ENCODE measurements at places on chromosomes 4 and X. TPM values are rescaled to one million over a fixed set of nuclear protein-coding genes. Genes with fewer than 3 reads are reported as not detected.

DNA sequence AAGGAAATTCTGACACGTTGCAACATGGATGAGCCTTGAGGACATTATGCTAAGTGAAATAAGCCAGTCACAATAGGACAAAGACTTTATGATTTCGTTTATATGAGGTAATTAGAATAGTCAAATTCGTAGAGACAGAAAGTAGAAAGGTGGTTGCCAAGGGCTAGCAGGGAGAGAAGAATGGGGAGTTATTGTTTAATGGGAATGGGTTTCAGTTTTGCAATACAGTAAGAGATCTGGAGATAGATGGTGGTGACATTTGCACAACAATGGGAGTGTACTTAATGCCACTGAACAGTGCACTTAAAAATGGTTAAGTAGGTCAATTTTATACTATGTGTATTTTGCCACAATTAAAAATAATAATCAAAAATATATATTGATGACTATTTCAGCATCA is 43.4 kb upstream of the TMEM154 start:
- DNase-seq: no peak
- no peaks in the 10 kb centered on the region for H3K36me3 ChIP-seq
- H3K27me3 ChIP-seq: peaks cover 3% of the 10 kb centered on the region
- no peak overlapping the region for H3K4me3 ChIP-seq
- H3K27ac ChIP-seq: no peak overlapping the region

GRCh38 chr4:165760182-165760581 is 112.9 kb upstream of the TLL1 start:
- no peak overlapping the region for H3K27ac ChIP-seq
- H3K27me3 ChIP-seq: no peaks in the 10 kb centered on the region
- H3K4me3 ChIP-seq: no peak overlapping the region
- H3K4me1 ChIP-seq: peaks cover 11% of the 10 kb centered on the region

GRCh38 chrX:56975611-56976010 is 19.7 kb downstream of the SPIN3 start:
- H3K4me1 ChIP-seq: no peaks in the 10 kb centered on the region
- no peak for DNase-seq
- no peak overlapping the region for H3K27ac ChIP-seq
- H3K36me3 ChIP-seq: peaks cover 8% of the 10 kb centered on the region
- H3K4me3 ChIP-seq: no peak overlapping the region

The OCIAD1 gene
- 129 TPM for total RNA-seq

The C4orf51 gene
- not detected for total RNA-seq

- H3K27me3 ChIP-seq: no peaks in the 10 kb centered on the region
- no peak overlapping the region for H3K4me3 ChIP-seq
- no peak overlapping the region for H3K27ac ChIP-seq
- no peaks in the 10 kb centered on the region for H3K36me3 ChIP-seq
- peaks cover 12% of the 10 kb centered on the region for H3K4me1 ChIP-seq
Measured at GRCh38 chr4:12958436-12958835, 525.7 kb downstream of the RAB28 start.

DNA sequence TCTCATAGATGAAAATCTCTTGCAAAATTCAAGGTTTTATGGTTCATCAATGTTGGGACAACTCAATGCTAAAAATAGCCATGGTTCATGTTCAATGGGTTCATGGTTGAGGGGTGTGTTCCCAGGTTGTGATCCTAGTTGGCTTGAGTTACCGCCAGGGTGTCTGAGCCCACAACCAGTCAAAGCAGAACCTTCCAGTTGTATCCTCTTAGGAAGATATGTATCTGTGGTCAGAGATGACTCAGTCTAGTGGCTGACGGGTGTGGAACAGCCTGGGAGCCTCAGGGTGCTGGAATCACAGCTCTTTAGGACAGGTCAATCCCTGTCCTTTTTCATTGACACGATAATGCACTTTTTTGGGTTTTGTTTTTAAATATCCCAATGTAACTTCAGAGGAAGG is 192.3 kb upstream of the NR3C2 start:
- H3K27me3 ChIP-seq: no peaks in the 10 kb centered on the region
- no peak overlapping the region for H3K4me3 ChIP-seq
- DNase-seq: no peak
- H3K27ac ChIP-seq: no peak overlapping the region

- H3K27ac ChIP-seq: no peak overlapping the region
- H3K4me3 ChIP-seq: no peak overlapping the region
- H3K4me1 ChIP-seq: no peaks in the 10 kb centered on the region
- DNase-seq: no peak
- peaks cover 8% of the 10 kb centered on the region for H3K36me3 ChIP-seq
- H3K27me3 ChIP-seq: no peaks in the 10 kb centered on the region
Measured at GRCh38 chr4:62096881-62097280, 896.8 kb downstream of the ADGRL3 start.

- DNase-seq: no peak
- H3K4me1 ChIP-seq: peaks cover 8% of the 10 kb centered on the region
- H3K4me3 ChIP-seq: no peak overlapping the region
- no peak overlapping the region for H3K27ac ChIP-seq
- H3K36me3 ChIP-seq: peaks cover 10% of the 10 kb centered on the region
- no peaks in the 10 kb centered on the region for H3K27me3 ChIP-seq
Measured at GRCh38 chr4:150126864-150127203, 48.6 kb downstream of the DCLK2 start.

The XG gene
- total RNA-seq: not detected

- H3K4me1 ChIP-seq: no peaks in the 10 kb centered on the region
- DNase-seq: peak; percentile 12
- no peak overlapping the region for H3K4me3 ChIP-seq
Measured at GRCh38 chr4:52588097-52588496, 71.0 kb downstream of the USP46 start.

GRCh38 chrX:14050709-14051108 is 21.0 kb upstream of the GEMIN8 start:
- H3K27ac ChIP-seq: no peak overlapping the region
- DNase-seq: no peak
- no peaks in the 10 kb centered on the region for H3K27me3 ChIP-seq
- no peak overlapping the region for H3K4me3 ChIP-seq
- no peaks in the 10 kb centered on the region for H3K4me1 ChIP-seq
- H3K36me3 ChIP-seq: no peaks in the 10 kb centered on the region

GRCh38 chr4:143281507-143282190 is 55.0 kb upstream of the GAB1 start:
- H3K27me3 ChIP-seq: no peaks in the 10 kb centered on the region
- H3K36me3 ChIP-seq: no peaks in the 10 kb centered on the region
- peaks cover 4% of the 10 kb centered on the region for H3K4me1 ChIP-seq
- DNase-seq: no peak
- H3K4me3 ChIP-seq: no peak overlapping the region
- H3K27ac ChIP-seq: no peak overlapping the region

- H3K27me3 ChIP-seq: no peaks in the 10 kb centered on the region
- no peak overlapping the region for H3K4me3 ChIP-seq
- DNase-seq: no peak
Measured at GRCh38 chr4:81418572-81418971, 53.1 kb downstream of the RASGEF1B start.

DNA sequence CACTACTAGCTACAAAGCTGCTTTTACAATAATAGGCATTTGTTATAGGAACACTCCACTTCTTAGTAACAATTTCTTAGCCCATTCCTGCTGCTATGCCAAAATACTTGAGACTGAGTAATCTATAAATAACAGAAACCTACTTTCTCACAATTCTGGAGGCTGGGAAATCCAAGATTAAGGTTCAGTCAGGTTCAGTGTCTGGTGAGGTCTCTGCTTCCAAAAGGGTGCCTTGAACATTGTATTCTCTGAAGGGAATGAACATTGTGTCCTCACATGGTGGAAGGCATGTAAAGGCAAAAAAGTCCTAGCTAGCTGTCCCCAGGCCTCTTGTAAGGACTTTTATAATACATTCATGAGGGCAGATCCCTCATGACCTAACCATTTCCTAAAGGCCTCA is 7.0 kb downstream of the SLC9B1 start:
- H3K4me1 ChIP-seq: no peaks in the 10 kb centered on the region
- no peaks in the 10 kb centered on the region for H3K27me3 ChIP-seq
- no peak overlapping the region for H3K4me3 ChIP-seq
- no peak overlapping the region for H3K27ac ChIP-seq
- no peaks in the 10 kb centered on the region for H3K36me3 ChIP-seq
- DNase-seq: no peak

DNA sequence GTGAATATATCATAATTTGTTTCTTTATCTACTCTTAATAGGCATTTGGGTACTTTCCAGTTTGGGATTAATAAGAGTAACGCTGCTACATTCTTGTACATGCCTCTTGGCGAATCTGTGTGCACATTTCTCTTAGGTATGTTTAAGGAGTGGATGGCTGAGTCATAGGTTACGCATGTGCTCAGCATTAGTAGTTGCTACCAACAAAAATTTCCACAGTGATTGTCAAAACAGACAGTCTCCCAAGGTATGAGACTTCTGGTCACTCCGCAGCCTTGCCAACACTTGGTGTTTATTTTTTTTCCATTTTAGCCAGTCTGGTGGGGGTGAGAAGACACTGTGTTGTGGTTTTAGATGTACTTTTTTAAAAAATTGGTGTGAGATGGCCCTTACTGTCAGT is 44.6 kb downstream of the FGFBP1 start:
- no peaks in the 10 kb centered on the region for H3K36me3 ChIP-seq
- H3K4me3 ChIP-seq: no peak overlapping the region
- H3K4me1 ChIP-seq: peaks cover 10% of the 10 kb centered on the region
- H3K27me3 ChIP-seq: no peaks in the 10 kb centered on the region
- H3K27ac ChIP-seq: no peak overlapping the region

- no peak overlapping the region for H3K4me3 ChIP-seq
- H3K27me3 ChIP-seq: no peaks in the 10 kb centered on the region
- no peak overlapping the region for H3K27ac ChIP-seq
- DNase-seq: no peak
- no peaks in the 10 kb centered on the region for H3K36me3 ChIP-seq
Measured at GRCh38 chr4:64340218-64341110, 68.8 kb downstream of the TECRL start.

The DGAT2L6 gene
- total RNA-seq: not detected

The STPG2 gene
- 0.23 TPM for total RNA-seq

The DCAF8L2 gene
- total RNA-seq: not detected

- no peak overlapping the region for H3K27ac ChIP-seq
- no peak overlapping the region for H3K4me3 ChIP-seq
- H3K27me3 ChIP-seq: no peaks in the 10 kb centered on the region
- no peaks in the 10 kb centered on the region for H3K4me1 ChIP-seq
- H3K36me3 ChIP-seq: no peaks in the 10 kb centered on the region
Measured at GRCh38 chr4:168095776-168096406, 3.6 kb downstream of the ANXA10 start.

GRCh38 chrX:1912193-1912592 is 297.3 kb downstream of the ASMT start:
- no peaks in the 10 kb centered on the region for H3K4me1 ChIP-seq
- H3K36me3 ChIP-seq: no peaks in the 10 kb centered on the region
- H3K27me3 ChIP-seq: peaks cover 30% of the 10 kb centered on the region
- H3K27ac ChIP-seq: no peak overlapping the region
- no peak overlapping the region for H3K4me3 ChIP-seq
- no peak for DNase-seq

The GRIA2 gene
- 2.9 TPM for total RNA-seq

GRCh38 chrX:115650916-115651315 is 89.9 kb downstream of the PLS3 start:
- H3K36me3 ChIP-seq: peaks cover 11% of the 10 kb centered on the region
- DNase-seq: peak; percentile 57
- H3K4me1 ChIP-seq: peaks cover 7% of the 10 kb centered on the region
- H3K4me3 ChIP-seq: no peak overlapping the region
- no peaks in the 10 kb centered on the region for H3K27me3 ChIP-seq
- H3K27ac ChIP-seq: no peak overlapping the region

GRCh38 chr4:2789351-2789750 is 3.5 kb upstream of the SH3BP2 start:
- H3K4me3 ChIP-seq: no peak overlapping the region
- no peak overlapping the region for H3K27ac ChIP-seq
- H3K36me3 ChIP-seq: no peaks in the 10 kb centered on the region
- peaks cover 14% of the 10 kb centered on the region for H3K27me3 ChIP-seq

DNA sequence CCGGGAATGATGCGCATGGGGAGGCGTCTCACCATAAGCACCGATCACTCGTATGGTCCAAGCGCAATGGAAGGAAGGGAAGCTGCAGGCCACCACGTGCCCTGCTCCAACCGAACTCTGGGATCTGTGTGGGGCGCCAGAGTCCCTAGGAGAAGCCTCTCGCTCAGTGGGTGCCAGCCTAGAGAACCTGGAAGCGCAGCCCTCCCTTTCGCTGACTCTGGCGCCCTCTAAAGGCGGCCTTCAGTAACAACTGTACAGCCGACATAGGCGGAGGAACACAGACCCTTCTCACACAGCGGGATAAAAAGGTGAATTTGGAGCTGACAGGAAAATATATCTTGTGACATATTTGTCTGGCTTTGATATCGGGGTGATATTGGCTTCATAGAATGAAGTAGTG is 76.0 kb downstream of the INTS6L start:
- H3K4me3 ChIP-seq: no peak overlapping the region
- no peaks in the 10 kb centered on the region for H3K4me1 ChIP-seq
- no peak overlapping the region for H3K27ac ChIP-seq
- no peaks in the 10 kb centered on the region for H3K36me3 ChIP-seq
- peaks cover 20% of the 10 kb centered on the region for H3K27me3 ChIP-seq
- peak; percentile 45 for DNase-seq

The ACOT9 gene
- 62.2 TPM for total RNA-seq

The MAGIX gene
- 1.4 TPM for total RNA-seq

DNA sequence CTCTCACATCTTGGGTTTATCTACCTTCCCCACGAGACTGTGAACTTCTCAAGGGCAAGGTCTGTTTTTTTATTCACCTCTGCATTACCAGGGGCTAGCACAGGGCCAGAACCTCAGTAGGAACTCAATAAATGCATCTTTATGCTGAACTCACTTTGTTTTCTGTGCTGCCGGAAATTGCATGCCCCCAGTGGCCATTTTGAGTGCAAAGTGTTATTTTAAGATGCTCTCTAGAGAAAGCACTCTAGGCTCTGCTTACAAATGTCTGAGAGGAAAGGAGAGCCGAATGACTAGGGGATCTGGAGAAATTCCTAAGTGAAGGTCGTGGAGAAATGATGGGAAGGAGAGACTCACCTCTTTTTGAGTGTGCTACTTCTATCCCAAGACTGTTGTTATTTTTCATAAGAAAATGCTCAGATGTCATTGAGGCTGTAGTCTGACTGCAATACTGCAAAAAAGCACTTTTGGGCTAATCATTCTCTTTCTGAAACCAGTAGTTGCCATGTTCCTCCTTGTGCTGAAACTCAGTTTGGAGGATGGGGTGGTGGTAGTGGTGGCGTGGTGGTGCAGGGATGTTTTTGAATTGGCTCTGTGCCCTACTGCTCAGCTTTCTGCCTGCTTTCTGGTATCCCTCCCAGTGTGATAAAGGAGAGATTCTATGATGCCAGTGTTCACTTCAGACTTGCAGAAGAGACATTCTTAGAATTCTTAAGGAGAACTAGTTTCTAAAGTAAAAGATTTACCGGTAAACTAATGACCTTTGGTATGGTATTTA is 41.3 kb downstream of the DOCK11 start:
- no peak overlapping the region for H3K4me3 ChIP-seq
- DNase-seq: no peak
- peaks cover 2% of the 10 kb centered on the region for H3K36me3 ChIP-seq
- H3K4me1 ChIP-seq: peaks cover 27% of the 10 kb centered on the region
- no peaks in the 10 kb centered on the region for H3K27me3 ChIP-seq
- peak overlapping the region; percentile 44 for H3K27ac ChIP-seq

The SUPT20HL2 gene
- total RNA-seq: not detected

- no peak overlapping the region for H3K27ac ChIP-seq
- H3K36me3 ChIP-seq: peaks cover 3% of the 10 kb centered on the region
- H3K4me3 ChIP-seq: no peak overlapping the region
- DNase-seq: no peak
Measured at GRCh38 chrX:44060221-44060620, 87.0 kb upstream of the NDP start.
